H1 (cell line): ENCODE measurements at places on chromosomes 6 and 20. TPM values are rescaled to one million over a fixed set of nuclear protein-coding genes. Genes with fewer than 3 reads are reported as not detected.

The WFDC5 gene
- polyA plus RNA-seq, result not detected in 2 replicates

The SLC17A3 gene
- polyA plus RNA-seq, result not detected in 2 replicates

The CCM2L gene
- 15.8 and 23.1 TPM in 2 replicates for polyA plus RNA-seq

The IRF4 gene
- polyA plus RNA-seq, result 0.77 and 1.1 TPM in 2 replicates

The GPX5 gene
- polyA plus RNA-seq, result 0.08 TPM in 1 of 2 replicates, not detected in the other

DNA sequence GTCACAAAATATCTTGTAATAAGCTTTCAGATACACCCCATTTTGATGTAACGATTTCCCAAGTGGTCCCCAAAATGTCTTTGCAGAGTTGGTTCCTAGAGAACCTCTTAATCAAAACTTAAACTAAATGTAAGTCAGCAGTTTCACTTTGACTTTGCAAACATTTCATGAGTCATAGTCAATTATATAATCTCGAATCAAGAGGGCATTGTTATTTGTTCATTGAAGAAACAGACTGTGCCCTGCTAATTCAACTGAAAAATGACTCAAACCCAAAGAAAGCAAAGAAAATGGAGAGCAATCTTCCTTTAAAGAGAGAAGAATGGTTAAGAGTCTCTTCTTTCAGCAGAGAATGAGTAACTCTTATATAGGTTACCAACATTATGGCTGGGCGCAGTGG lies 58.3 kb downstream of the IPCEF1 start:
- no peak for DNase-seq

DNA sequence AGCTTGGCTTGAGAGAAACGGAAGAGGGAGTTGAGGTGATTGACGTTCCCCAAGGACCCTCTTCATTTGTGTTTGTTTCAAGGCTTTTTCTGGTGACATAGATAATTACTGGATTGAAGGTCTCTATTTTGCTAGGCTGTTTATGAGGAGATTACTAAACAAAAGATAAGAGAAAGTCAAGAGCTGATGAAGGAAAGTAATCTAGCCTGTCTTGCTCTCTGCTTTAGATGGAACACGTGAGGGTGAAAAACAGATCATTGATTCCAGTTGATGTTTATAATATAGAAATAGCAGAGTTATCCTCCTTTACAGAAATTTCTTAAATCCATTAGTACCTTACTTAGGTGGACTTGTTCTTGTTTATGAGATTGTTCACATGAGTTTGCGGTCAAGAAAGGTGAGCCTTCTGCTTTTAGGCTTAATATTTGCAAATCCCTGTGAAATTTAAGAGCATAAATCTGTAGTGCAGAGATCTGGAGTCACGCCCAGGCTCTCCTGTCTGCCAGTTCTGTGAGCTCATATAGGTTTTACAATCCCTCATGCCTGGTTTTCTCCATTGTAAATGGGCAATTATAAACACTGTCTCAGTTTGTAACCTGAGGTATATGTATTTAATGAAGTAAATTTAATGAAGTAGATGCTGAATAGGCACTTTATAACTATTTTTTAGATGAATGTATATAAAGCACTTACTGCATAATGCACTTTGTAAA lies 272.8 kb downstream of the NKAIN2 start:
- no peak for DNase-seq

DNA sequence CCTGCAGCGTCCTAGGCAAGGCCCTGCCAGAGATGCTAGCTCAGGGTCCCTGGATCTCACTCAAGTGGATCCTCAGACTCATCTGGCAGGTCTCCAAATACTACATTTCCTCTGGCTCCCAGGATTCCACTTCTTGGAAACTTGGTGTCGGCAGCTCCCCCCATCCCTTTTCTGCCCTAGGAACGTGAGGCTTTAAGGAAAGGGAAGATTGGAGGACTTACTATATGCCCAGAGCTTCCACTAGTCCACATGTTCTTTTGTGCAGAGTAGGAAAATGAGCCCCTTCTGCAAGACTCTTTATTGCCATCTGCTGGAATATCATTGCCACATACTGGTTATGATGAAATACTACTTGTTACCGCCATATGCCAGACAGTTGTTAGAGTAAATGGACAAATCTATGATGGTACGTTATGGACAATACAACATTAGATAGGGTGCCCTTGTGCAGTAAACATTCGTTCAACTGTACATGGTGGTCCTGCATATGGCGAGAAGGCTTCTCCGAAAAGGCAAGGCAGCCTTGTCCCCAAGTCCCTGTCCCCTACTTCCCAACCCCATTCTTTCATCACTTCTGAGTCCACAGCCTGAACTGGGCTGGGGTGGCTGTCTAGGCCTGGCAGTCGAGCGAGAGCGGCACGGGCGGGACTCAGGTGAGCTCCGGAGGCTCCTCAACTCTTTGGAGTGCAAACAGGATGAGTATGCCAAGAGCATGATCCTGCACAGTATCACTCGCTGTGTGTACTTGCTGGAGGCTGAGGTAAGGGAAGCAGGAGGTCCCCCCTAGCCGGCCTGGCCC lies 780 bp downstream of the ARMC12 start:
- DNase-seq, result no peak

DNA sequence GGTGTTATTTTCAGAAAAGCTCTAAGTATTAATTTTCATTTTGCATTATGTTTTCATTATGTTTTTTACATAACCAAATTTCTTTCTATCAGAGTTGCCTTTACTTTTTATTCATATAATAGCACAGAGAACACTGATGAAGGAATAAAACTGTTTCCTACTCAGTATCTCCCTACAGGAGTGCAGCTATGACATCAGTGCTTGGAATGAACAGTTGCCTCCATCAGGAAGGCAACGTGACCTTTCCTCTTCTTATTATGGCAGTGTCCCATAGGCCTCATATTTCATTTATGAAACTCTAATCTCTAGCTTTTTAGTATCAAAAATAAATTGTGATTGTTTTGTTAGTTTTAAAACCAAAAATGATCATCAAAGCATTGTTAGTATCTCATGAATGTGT lies 712.8 kb downstream of the CD109 start:
- DNase-seq, result no peak

DNA sequence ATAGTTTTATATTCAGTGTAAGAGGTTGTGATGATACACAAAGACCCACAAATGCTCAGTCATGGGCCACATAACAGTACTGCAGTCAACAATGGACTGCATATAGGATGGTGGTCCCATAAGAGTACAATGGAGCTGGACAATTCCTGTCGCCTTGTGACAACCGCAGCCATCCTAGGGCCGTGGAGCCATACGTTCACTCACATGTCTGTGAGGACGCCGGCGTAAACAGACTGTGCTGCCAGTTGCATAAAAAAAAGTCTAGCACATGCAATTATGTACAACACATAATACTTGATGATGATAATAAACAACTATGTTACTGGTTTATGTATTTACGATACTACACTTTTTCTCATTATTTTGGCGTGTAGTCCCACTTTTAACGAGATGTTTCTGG lies 30.9 kb downstream of the BFSP1 start:
- no peak for DNase-seq

- DNase-seq, result no peak
Observed at GRCh38 chr6:43757966-43758616, 11.9 kb upstream of the VEGFA start.

- no peak for DNase-seq
Observed at GRCh38 chr20:46375771-46376170, 30.6 kb downstream of the ELMO2 start.

DNA sequence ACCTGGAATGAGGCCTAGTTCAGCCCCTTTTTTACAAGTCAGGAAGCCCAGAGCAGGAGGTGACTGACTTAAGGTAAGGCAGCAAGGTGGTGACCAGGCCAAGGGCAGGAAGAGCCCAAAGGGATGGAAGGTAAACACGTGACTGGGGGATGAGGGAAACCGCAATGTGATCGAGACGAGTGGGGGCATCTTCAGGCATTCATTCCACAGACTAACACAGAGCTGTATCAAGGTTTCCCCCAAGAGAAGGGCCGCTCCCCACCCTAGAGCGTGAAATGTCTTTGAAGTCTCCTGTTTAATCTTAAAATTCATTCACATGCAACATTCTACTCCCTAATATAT lies 76.3 kb upstream of the PIM1 start:
- no peak for DNase-seq

DNA sequence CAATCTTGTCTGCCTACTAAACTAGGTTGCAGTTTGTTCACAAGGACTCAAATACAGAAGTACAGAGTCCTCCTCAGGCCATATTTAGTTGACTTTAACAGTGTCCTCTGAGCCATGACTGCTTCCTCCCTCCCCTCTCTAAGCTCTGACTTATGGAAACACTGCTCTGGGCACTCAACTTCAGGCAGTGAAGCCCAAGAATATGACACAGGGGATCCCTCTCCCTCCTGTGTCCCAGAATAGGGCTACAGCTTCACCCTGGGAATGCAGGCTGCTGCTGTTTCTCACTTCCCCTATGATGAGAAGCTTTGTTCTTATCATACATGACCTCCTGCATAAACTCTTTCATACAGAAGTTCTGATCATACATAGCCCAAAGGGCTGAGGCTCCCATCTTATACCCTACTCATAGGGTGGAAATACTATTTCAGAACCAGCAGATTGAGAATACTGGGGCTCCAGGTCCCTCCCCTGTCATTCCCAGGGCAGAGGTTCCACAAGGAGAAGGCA lies 97.3 kb upstream of the UST start:
- no peak for DNase-seq

- DNase-seq, result no peak
Observed at GRCh38 chr20:24871480-24872213, 77.4 kb upstream of the CST7 start.

DNA sequence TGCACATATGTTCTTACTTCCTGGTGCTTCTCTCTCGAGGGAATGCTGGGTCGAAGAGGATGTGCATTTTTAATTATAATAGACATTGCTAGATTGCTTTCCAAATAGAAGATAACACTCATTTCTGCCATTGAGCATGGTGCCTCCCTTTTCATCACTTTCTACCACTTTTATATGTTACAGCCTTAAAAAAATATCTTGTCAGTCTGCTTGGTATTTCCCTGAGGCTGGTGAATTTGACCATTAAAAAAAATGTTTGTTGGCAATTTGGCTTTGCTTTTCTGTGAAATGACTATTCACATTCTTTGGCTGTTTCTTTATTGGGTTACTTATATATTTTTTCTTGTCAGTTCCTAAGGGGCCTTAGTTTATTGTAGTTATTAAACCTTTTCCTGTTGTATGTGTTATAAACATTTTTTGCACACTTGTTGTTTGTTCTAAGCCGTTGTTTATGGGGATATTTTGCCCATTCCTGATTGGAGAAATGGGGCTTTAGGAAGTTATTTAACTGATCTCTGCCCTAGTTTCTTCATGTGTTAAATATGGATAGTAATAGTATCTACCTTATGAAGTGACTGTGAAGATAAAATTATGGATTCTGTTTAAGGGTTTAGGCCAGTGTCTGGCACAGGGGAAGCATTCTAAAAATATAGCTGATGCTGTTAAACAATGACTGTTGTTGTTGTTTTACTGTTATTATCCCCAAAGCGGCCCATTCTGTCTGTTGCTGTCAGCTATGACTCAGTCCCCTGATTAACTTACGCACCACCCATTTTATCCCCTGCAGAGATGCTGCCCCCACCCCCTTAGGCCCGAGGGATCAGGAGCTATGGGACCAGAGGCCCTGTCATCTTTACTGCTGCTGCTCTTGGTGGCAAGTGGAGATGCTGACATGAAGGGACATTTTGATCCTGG lies 3.8 kb downstream of the DDR1 start:
- no peak for DNase-seq
